ENCODE measurements at places on chromosomes 5 and 9. TPM values are rescaled to one million over a fixed set of nuclear protein-coding genes. Genes with fewer than 3 reads are reported as not detected.
A peak's percentile ranks its signal among the peaks of the same experiment; 100 is the strongest.

- DNase-seq: no peak
Observed at GRCh38 chr5:1660511-1660910, 136.8 kb upstream of the LPCAT1 start.

GRCh38 chr9:116377179-116377798 lies 223.7 kb downstream of the PAPPA start:
- no peak for DNase-seq

GRCh38 chr5:135222171-135222681 lies 176.8 kb downstream of the MACROH2A1 start:
- no peak for DNase-seq

- DNase-seq: no peak
Observed at GRCh38 chr5:169195601-169196000, 105.3 kb downstream of the SLIT3 start.

- no peak for DNase-seq
Observed at GRCh38 chr5:172740428-172741205, 30.4 kb downstream of the DUSP1 start.

- no peak for DNase-seq
Observed at GRCh38 chr9:79120533-79120932, 451.2 kb upstream of the TLE4 start.

GRCh38 chr9:77518688-77519087 lies 129.4 kb downstream of the GNA14 start:
- no peak for DNase-seq

DNA sequence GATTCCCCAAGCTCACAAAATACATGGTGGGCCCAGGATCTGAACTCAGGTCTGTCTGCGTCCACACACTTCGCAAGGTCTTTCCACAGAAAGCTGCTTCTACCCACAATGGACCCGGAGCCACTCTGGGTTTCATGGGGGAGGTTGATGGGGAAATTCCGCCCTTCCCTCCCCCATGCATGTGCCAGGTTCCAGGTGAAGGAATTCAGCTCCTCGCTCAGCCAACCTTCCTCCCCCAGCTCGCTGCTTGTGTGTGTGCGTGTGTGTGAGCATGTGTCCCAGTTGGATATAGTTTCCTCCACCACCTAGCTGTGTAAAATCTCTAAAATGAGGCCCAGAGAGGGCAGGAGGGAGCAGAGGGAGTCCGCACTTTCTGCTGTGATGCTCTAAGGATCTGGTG lies 1.0 kb downstream of the PTGS1 start:
- no peak for DNase-seq

DNA sequence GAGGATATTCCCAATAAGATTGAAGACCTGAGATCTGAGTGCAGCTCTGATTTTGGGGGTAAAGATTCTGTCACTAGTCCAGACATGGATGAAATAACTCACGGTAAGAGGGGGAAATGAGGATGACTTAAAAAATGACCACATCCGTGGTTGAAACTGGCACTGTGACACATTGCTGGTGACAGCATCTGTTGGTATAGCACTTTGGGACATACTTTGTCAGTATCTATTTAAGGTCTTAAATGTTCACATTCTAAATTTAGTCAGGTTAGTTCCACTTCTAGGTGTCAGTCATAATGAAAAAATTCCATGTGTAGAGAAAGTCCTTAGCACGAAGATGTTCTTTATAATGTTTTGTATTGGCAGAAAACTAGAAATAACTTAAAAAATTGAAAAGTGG lies 70.9 kb downstream of the GAPVD1 start:
- no peak for DNase-seq

DNA sequence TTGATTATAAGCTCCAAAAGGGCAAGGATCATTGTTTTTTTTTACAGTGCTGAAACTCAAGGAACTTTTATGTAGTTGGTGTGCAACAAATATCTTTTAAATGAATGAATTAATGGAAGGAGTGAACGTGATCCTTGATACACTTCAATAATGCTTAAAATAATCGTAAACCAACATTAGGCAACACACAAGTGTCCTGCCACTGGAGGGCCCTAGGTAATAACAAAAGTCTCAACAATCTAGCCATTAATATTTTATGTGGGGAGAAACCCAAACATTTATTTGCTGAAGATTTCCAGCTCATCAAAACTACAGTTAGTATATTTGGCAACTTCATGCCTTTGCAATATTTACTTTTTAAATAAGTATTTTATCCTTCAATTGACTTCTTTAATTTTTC lies 309.0 kb upstream of the FBXL7 start:
- no peak for DNase-seq

DNA sequence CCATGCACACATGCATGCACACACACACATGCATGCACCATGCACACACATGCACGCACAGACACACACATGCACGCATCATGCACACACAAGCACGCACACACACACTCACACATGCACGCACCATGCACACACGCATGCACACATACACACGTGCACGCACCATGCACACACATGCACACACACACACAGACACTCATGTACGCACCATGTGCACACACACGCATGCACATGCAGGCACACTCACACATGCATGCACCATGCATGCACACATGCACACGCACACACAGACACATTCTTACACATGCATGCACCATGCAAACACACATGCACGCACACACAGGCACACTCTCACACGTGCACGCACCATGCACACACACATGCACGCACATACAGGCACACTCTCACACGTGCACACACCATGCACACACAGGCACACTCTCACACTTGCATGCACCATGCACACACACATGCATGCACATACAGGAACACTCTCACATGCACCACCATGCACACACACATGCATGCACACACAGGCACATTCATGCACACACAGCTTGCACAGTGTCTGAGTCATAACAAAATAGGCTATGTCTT lies 117.5 kb downstream of the TENT4A start:
- no peak for DNase-seq

DNA sequence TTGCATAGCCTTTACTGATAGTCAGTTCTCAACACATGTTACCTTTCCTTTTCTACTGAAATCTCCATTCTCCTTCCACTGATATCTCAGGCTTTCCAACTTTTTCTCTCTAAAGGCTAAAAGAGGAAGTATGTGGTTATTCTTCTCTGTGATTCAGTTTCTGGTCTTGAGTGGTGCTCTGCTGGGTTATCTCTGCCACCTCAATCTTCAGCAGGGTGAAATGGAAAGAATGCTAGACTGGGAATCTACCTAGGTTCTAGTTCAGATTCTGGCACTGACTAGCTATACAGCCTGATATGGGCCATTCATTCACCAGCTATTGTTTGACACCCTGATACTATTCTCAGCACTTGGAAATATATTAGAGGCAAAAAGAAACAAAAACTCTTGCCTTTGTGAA lies 124.9 kb upstream of the GRIA1 start:
- DNase-seq: no peak

DNA sequence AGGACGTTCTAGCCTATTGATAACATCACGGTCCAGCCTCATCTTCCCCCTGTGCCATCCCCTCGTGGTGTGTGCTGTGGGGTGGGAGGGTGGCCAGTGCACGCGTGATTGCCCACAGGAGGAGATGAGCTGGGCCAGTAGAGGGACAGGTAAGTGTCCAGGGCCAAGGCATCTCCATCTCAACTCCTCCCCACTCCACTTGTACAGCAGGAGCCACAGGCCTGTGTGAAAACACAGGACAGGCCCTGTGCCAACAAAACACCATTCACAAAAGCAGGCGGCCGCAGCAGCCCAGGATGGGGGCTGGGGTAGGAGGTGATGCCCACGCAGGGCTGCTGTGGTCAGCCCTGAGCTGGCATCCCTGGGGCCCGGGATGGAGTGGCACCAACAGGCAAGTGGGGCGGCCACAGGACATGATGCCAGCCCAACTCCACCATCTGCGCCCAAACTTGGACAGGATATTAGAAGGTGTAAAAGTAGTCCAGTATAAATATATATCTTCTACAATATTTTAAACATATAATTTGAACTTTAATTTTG lies 32.6 kb downstream of the TPPP start:
- DNase-seq: no peak

DNA sequence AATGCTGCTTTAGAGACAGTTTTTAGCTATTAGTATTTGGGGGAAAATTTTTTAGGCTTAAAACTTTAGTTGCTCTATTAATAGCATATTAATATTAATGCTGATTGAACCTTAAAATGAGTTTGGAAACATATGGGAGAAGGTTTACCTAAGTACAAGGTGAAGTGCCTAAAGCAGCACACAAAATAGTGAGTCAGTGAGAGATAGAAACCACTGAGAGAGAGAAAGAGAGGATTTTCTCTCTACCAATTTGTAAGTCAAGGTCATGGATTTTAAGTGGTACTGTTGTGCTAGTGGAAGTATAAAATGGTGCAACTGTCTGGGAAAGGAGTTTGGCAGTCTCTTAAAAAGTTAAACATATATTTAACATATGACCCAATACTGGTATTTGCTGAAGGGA lies 64.9 kb downstream of the MARCHF3 start:
- DNase-seq: no peak

DNA sequence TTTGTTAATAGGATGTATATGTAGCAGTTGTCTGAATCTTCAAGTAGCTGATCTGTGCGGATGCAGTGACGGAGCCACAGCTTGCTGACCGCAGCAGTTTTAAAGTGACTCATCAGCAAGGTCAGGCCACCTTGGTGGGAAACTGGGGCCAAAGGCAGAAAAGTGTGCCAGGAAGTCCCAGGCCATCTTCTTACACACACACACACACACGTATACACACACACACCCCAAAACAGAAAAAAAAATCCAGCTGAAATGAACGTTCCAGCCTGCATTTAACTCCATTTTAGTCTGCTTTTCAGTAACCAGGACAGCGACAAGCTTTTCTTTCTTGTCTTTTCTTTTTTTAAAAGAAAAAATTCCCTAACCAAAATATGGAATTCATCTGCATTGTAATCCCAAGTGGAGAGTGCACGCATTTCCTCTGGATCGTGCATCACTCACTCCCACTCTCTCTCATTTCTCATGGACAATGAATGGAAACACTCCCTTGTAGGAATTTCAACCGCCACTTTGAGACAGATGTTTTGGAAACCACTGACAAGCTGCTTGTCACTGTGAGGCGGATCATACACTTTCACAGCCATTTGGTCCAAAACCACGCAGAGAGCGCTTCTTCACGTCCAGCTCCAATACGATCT lies 103.9 kb downstream of the LHFPL2 start:
- no peak for DNase-seq

DNA sequence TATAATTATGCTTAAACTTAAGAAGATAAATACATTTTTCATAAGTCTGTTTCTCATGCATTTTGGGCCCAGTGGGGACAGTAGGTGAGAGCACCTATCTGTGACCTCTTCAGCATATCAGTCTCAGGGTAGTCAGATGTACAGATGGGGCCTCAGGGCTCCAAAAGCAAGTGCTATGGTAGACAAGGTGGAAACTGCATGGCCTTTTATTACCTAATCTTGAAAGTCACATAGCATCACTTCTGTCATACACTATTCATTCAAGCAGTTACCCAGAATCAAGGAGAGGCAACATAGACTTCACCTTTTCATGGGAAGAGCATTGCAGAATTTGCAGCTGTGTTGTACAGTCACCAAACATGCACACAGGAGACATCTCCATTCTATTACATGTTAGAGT lies 94.8 kb downstream of the SV2C start:
- DNase-seq: no peak

- no peak for DNase-seq
Observed at GRCh38 chr9:9847750-9848149, 765.1 kb downstream of the PTPRD start.

GRCh38 chr5:174832025-174832424 lies 107.6 kb downstream of the MSX2 start:
- DNase-seq: no peak

- no peak for DNase-seq
Observed at GRCh38 chr9:128022886-128023285, 42.1 kb upstream of the EEIG1 start.

DNA sequence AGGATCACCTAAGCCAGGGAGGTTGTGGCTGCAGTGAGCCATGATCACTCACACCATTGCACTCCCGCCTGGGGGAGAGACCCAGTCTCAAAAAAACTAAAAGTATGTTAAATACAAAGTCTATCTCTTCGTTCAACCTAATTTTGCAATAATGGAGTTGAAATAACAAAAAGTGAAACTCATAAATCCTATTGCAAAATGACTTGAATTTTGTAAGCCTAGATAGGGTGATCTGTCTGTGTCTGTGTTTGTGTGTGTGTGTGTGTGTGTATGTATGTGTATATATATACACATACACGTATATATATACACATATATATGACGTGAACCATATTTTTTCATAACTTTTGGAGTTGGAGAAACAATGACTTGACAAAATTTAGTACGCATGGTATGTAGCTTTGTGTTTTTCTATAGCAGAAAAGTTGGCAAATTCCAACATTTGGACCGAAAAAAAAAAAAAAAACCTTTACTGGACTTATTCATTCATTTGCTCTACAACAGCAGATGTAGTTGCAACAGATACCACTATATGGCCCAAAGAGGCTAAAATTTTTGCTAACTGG lies 76.9 kb upstream of the CDH6 start:
- no peak for DNase-seq

- DNase-seq: no peak
Observed at GRCh38 chr5:79617539-79617938, 5.3 kb downstream of the TENT2 start.

DNA sequence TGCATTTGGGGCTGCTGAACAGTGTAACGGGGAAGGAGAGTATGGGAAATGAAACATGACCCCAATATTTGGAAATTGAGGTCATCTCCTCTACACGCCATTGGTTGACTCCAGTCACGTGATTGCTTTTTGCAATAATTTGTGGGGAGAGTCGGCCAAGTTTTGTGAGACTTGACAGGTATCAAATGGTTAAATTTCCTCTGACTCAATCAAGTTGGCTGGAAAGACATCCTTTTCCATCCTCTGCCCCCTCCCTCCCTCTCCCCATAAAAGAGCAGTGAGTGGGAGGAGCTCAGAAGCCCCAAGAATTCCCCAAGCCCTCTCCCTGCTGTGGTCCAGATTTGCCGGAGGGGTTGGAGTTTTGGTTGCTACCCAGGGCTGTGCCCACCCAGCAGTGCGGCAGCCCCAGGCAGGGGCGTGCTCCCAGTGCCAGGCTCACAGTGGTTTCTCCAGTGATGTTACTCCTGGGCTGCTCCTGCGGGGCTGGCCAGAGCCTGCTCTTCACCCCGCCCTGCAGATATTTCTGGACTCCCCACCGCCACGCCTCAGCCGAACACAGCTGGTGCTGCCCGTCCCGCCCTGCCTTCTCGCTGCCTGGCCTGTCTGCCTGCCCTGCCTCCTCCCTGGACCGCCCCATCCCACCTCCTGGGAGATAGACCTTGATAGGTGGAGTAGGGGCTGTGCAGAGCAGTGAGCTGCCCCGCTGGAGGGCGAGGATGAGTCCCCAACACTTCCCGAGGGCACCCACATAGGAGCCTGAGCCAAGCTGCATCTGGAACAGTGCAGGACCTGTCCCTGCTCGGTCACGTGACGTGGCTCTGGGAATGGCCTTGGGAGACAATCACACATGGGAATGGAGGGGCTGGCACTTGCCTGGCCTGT lies 3.4 kb downstream of the COL5A1 start:
- peak; percentile 63 for DNase-seq

The PCDHB5 gene
- total RNA-seq: 0.66 TPM

The GZMA gene
- 5.7 TPM for total RNA-seq

The ST8SIA4 gene
- 2.6 TPM for total RNA-seq

The SV2C gene
- 0.20 TPM for total RNA-seq

The LURAP1L gene
- 42.5 TPM for total RNA-seq

The CACNA1B gene
- total RNA-seq: 0.19 TPM

The DND1 gene
- total RNA-seq: 0.89 TPM

The LHX6 gene
- total RNA-seq: 1.2 TPM

The SDHA gene
- total RNA-seq: 285 TPM

The LVRN gene
- total RNA-seq: 0.90 TPM

The DMGDH gene
- 1.4 TPM for total RNA-seq

The RABEPK gene
- total RNA-seq: 17.2 TPM

The FCHO2 gene
- 56.5 TPM for total RNA-seq

The DCAF10 gene
- total RNA-seq: 32.7 TPM
